NCI-H2227 treated with DMSO at 0.1 percent for 48 hours (cell line): ENCODE measurements at places on chromosomes 6 and 20.

GRCh38 chr6:75126518-75126917 is 79.3 kb downstream of the COL12A1 start:
- DNase-seq, result no peak

- no peak for DNase-seq
These were observed 39.2 kb downstream of the GNAS start for GRCh38 chr20:58891718-58892140.

DNA sequence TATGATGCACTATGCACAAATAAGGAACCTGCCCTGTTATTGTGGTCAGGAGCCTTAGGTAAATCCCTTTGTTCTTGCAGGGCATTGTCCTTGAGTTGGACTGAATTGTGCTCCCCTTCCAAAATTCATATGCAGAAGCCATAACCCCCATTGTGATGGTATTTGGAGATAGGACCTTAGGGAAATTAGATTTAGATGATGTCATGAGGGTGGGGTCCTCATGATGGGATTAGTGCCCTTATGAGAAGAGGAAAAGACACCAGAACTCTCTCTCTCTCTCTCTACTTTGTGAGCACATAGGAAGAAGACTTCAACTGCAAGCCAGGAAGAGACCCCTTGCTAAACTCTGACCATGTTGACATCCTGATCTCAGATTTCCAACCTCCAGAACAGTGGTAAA is 268.0 kb downstream of the LRFN2 start:
- DNase-seq, result no peak

- no peak for DNase-seq
These were observed 598.8 kb downstream of the MAFB start for GRCh38 chr20:40090236-40090635.

DNA sequence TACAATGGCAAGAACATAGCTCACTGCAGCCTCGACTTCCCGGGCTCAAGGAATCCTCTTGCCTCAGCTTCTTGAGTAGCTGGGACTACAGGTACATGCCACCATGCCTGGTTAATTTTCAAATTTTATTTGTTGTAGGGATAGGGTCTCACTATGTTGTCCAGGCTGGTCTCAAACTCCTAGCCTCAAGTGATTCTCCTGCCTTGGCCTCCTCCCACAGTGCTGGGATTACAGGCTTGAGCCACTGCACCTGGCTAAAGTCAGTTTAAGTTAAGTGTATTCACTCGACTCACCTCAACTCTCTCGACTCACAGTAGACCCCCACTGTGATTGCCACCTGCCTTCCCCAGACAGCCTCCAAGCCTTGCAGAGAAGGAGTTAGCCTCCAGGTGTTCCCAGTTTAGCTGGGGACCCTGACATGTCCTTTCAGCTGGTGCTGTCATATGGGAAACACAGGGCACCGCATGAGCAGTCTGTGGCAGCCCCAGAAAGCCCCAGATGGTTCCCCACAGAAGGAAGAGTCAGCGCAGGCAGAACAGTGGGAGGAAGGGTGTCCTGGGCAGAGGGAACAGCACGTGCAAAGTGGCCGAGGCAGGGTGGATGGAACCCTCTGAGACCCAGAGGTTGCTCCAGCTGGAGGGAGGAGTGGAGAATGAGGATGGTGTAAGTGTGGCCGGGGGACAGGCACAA is 40.4 kb downstream of the CEBPB start:
- no peak for DNase-seq

GRCh38 chr20:49885558-49886332 is 29.6 kb downstream of the SPATA2 start:
- DNase-seq, result no peak

DNA sequence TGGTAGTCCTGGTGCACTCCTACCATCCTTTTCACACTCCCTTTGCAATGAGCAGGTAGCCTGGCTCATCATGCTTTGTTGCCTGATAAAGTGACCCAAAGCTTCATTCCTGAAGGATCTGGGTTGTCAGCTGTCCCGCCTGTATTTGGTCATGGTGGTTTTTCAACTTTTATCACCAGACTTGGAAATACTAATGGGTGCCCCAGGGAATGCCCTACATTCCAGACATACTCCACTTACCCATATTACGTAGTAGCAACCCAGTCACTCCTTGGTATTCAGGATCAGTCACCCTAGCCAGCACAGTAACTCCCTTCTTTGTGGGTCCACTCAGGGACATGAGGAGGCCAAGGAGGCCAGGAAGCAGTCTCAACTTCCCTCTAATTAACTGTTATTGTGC is 199.2 kb downstream of the MAFB start:
- no peak for DNase-seq

GRCh38 chr20:22348010-22348409 is 236.4 kb downstream of the FOXA2 start:
- DNase-seq, result no peak

- DNase-seq, result no peak
These were observed 141.2 kb downstream of the PDE7B start for GRCh38 chr6:135992739-135993138.

DNA sequence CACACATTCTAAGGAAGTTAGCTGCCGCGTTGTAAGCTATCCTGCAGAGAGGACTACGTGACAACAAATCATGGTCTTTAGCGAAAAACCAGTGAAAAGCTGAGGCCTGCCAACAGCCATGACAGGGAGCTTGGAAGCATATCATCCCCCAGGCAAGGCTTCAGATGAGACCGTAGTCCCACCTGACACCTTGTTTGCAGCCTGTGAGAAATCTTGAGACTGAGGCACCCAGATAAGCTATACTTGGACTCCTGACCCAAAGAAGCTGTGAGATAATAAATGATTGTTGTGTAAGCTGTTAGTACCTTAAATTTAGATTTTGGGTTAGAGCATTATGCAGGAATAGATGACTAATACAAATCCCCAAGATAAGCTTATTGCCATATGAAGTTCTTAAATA is 45.4 kb upstream of the SENP6 start:
- DNase-seq, result no peak

GRCh38 chr6:159790956-159791598 is 810 bp downstream of the MRPL18 start:
- no peak for DNase-seq

- no peak for DNase-seq
These were observed 43.1 kb upstream of the NAA20 start for GRCh38 chr20:19973961-19974629.

- no peak for DNase-seq
These were observed 95.3 kb upstream of the C6orf118 start for GRCh38 chr6:165404697-165405096.

DNA sequence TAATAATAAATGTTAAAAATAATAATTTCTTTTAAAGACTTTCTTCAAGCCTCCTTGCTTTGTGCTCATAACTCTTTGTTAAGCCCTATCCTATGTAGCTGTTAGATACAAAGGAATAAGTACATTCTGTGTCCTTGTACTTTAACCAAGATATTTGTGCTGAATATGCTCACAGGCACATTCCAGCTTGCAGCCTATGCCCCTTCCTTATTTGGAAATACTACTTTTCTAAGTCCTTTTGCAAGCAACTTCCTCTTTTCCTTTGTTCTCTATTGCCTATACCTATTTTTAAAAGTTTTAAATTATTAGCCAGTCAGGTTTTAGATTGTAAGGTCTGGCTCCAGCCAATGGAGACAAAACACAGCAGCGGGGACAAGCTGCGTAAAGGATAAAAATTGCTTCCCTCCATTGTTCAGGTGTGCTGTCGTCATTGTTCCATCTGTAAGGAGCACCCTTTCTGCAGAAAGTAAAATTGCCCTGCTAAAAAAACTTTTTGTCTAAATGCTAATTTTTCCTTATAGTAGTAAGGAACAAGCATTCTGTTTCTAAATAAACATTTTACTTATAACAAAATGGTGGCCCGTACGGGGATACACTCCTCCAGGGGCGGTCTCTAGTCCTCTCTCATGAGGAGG is 80.2 kb downstream of the SYTL3 start:
- DNase-seq, result no peak

DNA sequence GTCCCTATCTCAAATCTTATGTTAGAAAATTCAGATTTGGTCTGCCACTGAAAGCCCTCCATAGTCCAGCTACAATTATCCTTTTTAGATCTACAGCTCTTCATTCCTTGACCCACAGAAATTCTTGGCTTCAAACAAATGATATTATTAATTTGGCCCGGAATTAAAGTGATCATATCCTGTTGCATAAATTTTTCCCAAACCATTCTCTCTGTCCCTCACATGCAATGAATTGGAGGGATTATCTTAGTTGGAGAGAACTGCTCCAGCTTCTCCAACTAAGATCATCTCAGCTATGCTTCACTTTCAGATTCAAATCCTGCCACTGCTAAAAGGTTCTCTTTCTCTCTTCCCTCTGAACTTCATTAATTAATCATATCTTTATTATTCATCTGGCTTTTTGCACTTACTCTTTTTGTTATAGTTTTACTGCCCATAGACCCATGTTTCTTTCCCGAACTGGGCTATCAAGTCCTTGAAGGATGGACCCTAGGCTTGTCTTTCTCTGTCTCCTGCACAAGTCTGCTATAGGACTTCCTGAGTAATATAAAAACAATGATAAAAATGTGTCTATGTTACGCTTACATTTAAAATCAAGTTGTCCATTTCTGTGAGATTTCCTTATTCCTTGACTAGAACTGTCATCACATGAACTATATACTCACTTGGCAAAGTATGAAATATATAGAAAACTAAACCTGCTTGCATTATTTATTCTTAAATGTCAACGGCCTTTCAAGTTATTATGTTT is 493.9 kb upstream of the MARCKS start:
- no peak for DNase-seq

- DNase-seq, result no peak
These were observed 50.8 kb downstream of the IL22RA2 start for GRCh38 chr6:137122612-137123011.

DNA sequence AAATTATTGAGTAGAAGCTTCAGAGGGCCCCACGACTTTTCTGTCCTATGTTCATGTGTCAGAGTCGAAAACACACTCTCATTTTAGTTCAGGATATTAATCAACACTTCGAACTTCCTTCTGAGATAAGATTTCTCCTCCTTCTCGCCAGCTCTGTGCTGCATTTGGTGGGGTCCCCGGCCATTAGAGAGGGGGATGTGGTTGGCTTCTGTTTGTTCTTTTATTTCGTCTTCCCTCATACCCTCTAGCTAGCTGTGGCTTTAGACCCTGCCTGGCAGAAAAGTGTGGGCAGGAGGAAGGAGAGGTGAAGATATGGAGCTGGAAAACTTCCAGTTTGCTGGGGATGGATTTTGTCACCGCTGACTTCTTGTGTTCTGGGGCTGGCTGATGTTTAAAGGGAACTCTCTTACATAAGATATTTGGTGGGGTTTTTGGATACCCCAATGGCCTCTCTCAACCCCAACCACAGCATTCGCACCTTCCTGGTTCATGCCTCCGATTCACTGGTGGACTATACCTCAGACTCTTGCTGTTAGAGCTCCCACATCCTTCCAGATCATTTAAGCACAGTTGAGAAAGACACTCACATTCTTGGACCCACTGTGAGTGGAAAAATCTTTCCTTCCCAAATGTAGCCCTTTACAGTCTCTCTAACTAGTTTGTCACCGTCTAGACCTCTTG is 30.7 kb upstream of the TMX4 start:
- DNase-seq, result no peak

DNA sequence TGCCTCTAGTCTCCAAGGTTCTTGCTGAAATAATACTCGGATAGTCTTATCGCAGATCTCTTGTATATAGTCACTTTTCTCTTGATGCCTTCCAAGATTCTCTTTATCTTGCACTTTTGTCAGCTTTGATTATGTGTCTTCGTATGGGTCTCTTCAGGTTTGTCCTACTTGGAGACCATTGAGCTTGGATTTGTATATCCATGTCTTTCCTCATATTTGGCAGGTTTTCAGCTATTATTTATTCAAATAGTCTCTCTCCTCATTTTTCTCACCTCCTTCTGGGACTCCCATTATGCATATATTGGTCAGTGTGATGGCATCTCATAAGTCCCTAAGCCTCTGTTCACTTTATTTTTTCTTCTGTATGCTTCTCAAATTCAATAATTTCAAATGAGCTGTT is 23.0 kb downstream of the ECI2 start:
- no peak for DNase-seq

- no peak for DNase-seq
These were observed 25.9 kb upstream of the HAO1 start for GRCh38 chr20:7966176-7966575.

DNA sequence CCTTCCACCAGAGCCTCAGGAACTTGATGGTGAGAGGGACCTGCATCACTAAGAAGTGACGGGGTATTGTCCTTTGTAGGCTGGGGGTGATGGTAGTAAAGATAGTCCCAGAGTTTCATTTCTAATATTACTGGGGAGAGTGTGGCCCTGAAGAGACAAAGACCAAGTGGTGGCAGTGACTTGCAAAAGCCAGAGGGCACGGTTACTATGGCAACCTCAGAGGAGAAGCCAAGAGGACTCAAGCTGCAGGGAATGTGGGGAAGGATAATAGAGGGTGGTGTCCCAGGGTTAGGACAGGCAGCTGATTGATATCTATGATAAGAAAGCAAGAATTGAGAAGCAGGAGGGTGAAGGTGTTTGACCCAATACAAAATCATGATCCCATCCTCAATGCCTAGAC is 42.5 kb downstream of the HLA-G start:
- no peak for DNase-seq

DNA sequence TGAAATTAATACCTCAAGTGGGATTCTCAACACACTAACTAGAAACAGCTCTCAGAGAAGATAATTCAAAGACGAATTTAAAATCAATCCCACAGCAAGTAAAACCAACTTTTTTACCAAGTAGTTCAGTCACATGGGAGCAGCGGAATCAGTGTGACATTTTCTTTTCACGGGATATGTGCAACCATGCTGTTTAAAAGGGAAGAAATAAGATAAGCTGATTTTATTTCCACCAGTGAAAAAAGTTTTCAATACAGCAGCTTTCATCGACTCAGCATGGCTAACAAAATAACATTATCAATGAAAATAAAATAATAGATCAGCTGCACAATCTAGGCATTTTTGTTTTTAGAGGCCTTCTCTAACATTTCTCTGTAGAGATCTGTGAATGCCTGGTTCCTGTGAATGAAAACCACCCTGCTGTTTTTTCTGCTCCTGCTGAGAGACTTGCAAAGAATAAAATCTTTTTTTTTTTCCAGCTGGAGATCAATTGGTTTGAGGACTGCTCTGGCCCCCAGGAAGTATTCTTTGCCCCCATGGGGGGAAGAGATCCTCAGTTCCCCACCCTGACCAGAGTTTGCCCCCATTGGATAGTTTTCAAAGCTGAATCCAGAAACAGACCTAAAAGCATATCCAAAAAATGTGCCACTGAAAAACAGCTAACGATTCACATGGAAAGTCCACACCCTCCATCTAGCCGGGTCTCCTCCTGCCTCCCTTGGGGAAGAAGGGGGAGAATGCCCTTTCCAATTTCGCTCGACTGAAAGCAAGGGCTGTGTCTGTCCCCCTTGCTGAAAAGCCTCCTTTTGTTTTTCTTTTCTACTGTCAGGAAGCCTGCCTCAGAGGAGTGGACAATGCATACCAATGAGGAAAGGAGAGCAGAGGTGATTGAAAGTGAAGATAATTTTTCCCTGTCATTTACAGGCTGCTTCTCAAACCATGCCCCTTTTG is 317.6 kb downstream of the PRKN start:
- no peak for DNase-seq

GRCh38 chr6:156065849-156066248 is 610.2 kb upstream of the NOX3 start:
- DNase-seq, result no peak

DNA sequence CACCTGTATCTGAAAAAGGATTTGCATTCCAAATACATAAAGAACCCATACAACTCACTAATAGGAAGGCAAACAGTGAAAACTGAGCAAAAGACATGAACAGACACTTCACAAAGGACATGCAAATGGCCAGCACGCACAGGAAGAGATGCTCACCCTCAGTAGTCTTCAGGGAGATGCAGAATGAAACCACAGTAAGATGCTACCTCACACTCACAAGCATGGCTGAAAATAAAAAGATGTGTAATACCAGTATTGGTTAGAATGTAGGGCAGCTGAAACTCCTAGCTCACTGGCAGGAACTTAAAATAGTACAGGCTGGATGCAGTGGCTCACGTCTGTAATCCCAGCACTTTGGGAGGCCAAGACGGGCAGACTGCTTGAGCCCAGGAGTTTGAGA is 64.6 kb downstream of the SNX5 start:
- no peak for DNase-seq
